ENCODE measurements at places on chromosomes 5 and 9.

DNA sequence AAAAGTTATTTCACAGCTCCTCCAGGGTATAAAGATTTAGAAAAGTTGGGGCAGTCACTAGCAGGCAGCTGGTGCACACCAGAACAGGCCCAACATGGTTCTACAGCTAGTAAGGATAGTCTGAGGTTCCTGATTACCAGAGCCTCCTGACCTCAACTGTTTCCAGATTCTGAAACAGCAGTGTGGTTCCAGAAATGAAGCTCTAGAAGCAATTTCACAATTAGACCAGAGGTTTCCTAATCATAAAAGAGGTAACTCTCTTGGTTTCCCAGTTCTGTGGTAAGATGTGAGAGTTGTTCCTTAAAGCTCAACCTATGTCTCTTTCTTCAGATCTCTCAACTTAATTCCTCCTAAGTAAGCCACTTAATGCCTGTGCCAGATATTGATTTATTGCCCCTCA, 11.9 kb downstream of the AGTPBP1 start:
- DNase-seq: no peak

GRCh38 chr5:44402084-44402483, 12.9 kb upstream of the FGF10 start:
- DNase-seq: no peak

- DNase-seq: no peak
Observed at GRCh38 chr5:134509308-134510040, 16.0 kb upstream of the JADE2 start.

- DNase-seq: no peak
Observed at GRCh38 chr9:135326141-135326540, 153.4 kb upstream of the PPP1R26 start.

- DNase-seq: no peak
Observed at GRCh38 chr5:129962506-129962905, 58.2 kb downstream of the CHSY3 start.

DNA sequence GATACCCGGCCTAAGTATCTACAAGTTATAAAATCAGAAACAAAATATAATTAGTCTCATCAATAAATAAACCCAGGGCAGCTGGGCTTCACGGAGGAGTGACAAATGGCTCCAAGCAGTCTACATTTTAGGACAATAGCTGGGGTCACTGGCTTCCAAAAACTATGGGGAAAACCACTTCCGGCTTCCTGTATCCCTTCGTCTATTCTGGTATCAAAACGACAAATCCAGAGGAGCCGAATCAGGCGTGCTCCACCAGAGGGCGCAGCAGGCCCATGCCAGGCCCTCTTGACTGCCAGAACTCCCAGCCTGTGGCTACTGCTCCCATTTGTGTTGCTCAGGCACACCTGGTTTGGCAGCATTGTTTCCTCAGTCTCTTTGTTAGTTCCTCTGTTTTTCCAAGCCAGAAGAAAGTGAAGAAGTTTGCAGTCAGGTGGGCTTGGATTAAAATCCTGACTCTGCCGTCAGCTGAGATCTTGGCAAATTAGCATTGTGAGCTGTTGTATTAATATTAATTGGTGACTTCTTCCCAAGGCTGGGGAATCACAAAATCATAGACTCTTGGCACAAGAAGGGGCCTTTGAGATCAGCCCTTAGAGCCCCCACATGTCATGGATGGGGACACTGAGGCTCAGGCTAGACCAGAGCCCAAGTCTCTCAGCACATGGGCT, 11.6 kb upstream of the RAB14 start:
- peak; percentile 46 for DNase-seq

- DNase-seq: no peak
Observed at GRCh38 chr5:128015478-128015877, 68.1 kb upstream of the SLC12A2 start.

DNA sequence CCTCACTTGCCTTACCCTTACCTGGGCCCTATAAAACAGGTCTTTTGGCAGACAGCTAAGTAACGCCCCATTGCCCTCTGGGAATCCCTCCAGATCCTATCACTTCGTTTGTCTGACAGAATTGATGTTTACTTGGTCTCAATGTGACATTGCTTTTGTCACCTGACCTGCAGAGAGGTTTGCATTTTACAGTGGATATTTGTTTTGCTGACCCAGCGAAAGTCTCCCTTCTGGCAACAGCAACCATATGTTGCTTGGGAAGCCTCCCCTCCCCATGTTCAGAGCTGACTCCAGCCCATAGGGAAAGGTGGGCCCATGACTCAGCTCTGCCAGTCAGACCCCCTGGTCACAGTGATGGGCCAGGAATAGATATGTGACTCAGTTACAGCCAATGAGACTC, 54.0 kb upstream of the LARP1 start:
- DNase-seq: no peak

DNA sequence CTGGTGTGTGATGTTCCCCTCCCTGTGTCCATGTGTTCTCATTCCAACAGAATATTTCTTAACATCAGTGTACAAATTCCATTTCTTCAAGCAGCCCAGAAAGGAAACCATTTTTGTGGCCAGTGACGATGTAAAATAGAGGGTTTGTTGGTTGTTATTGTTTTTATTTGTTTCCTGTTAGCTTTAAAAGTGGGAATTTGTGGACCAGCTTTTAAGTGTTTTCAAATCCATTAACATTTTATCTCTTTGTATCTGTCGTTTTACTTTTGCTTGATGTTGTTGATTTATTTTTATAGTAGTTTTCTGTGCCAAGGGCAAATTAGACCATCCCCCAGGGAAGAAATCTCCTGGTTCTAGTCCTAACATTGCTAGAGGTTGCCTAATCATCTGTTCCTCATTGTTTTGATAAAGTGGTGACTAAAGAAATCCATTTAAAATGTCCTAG, 100.0 kb downstream of the GDNF start:
- no peak for DNase-seq

- no peak for DNase-seq
Observed at GRCh38 chr5:44536650-44537260, 147.5 kb upstream of the FGF10 start.

DNA sequence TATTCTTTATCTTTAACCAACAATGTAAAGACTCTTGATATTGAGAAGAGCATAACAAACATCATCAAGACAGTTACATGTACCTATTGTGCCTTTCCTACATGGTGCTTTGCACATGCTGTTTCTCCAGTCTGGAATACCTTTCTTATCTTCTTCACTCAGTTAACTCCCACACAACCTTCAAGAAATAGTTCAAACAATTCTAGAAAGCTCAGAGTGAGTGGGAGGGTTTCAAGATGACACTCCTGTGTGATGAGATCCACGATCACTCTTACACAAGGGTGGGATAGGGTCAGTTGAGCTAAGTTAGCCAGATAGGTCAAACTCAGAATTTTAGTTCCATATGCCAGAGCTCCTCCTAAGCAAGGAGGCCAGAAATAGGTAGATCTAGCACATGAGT, 915.5 kb downstream of the NR2F1-AS1 start:
- no peak for DNase-seq

GRCh38 chr5:122339591-122339990, 27.6 kb downstream of the SNCAIP start:
- DNase-seq: no peak

DNA sequence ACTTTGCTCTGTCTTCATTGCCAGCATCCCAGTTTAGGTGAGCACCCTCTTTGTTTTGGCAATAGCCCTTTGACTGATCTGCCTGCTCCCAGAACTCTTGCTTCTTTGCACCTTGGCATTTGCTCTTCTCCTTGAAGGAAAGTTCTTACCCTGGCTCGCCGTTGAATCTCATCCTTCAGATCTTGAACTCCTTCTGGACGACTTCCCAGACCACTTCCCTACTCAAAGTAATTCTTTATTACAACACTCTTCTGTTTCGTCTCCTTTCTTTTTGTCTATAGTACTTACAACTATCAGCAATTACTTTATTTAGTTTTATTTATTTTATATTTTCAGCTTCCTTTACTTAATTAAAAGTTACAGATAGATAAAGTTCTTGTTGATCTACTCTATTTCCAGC, 1510.1 kb downstream of the MAT2B start:
- DNase-seq: no peak

GRCh38 chr5:82225525-82226172, 52.5 kb downstream of the RPS23 start:
- peak; percentile 23 for DNase-seq

- DNase-seq: peak; percentile 2
Observed at GRCh38 chr5:81750308-81751008, 439 bp downstream of the SSBP2 start.

- DNase-seq: no peak
Observed at GRCh38 chr5:39829441-39829840, 404.7 kb upstream of the DAB2 start.

DNA sequence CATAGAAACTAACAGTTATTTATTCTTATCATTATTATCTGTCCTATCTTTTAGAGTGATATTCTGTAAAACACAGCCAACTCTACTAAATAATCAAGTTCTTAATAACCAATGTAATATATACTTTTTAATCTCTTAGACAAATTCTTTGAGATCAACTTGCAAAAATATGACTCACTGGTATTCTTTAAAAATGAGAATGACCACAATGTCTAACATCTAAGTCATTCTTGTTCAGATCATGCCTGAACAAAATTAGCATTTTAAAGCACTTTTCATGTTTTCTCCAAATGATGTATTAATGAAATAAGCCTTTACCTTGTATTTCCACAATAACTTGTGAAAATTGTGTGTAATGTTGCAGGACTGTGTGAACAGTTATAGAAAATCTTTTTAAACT, 356.9 kb upstream of the RGMB start:
- DNase-seq: no peak

GRCh38 chr5:75048457-75048953, 3.9 kb downstream of the GCNT4 start:
- DNase-seq: no peak

- DNase-seq: no peak
Observed at GRCh38 chr5:45847877-45848276, 151.7 kb upstream of the HCN1 start.

GRCh38 chr9:135353935-135354334, 125.6 kb upstream of the PPP1R26 start:
- no peak for DNase-seq
